ENCODE measurements at places on chromosomes 1 and 21.
A peak's percentile ranks its signal among the peaks of the same experiment; 100 is the strongest.

DNA sequence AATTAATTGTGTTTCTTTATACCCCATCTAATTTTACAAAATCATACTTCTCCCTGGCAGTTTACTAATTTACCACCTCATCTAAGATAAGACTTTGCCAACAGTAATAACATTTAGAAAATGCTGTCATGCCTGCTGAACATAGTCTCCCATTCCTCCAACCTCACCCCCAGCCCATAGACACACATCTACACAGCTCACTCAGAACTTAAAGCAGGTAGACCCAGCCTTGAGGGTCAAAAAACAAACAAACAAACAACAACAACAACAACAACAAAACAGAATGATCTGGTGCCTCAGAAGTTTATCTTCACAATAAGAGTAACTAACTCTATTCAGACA lies 94.0 kb downstream of the ZC3H11B start:
- DNase-seq = no peak

DNA sequence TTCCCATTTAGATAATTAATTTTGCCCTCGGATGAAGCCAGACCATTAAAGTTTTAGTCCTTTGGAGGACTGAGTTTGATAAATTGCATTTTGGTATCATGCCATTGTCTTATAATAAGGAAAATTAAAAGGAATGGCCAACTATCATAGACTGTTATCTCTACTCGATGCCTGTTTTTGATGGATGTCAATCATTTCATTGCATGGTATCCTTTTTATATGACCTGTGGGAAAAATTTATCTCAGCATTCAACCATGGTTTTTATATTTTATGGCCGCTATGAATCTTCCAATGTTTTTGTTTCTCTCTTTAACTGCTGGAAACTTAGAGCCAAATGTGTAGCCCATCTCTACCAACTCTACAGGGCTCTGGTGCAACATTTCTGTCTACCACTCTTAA lies 9.9 kb upstream of the CCT8 start:
- no peak for DNase-seq

- DNase-seq = peak; percentile 10
Observed at GRCh38 chr1:213761845-213762407, 225.8 kb upstream of the PROX1 start.

- DNase-seq = no peak
Observed at GRCh38 chr1:191977874-191978506, 180.3 kb upstream of the RGS18 start.

DNA sequence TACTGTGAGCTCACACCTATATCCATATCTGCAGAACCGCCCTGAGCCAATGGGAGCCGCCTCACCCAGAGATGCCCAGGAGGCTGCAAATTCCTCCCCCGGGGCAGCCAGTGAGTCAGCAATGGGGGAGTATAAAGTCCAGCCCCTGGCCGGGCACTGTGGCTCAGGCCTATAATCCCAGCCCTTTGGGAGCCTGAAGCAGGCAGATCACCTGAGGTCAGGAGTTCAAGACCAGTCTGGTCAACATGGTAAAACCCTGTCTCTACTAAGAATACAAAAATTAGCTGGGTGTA lies 5.0 kb upstream of the CLCNKB start:
- DNase-seq = no peak

DNA sequence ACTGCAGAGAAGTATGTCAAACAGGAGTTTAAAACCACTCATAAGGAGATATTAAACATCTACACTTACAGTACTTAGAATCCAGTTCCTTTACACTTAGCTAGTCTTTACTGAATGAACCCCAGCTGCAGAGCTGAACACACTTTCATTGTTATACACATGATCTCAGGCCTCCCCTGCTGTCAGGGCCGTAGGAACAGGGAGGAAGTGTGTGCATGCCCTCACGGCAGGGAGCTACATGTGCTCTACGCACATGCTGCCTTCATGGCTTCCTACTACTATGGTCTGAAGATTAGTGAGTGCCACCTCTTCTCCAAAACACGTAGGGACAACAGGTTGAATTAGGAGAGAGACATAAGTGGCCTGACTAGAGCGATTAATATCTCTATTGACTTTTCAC lies 191.5 kb downstream of the SIPA1L2 start:
- no peak for DNase-seq

DNA sequence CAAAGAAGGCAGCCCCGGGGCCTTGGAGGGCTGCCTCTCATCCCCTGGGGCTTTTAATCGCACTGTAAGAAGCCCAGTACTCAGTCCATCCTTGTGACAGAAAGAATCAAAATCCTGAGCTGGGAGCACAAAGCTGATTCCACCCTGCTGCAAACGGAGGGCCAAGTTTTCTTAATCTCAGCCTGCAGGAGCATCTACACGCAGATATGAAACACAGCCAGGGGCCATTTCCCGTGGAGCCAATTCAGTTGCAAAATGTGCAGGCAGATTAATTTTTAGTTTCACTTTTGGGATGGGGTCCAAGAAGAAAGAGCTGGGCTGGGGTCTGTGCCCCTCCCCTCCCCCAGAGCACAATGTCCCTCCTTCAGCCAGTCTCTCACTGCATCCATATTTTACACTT lies 4.4 kb downstream of the LYPD8 start:
- no peak for DNase-seq

- no peak for DNase-seq
Observed at GRCh38 chr1:48870596-48870995, 93.9 kb upstream of the BEND5 start.

GRCh38 chr21:44305691-44306090 lies 5.8 kb downstream of the PFKL start:
- DNase-seq = no peak

GRCh38 chr21:41766883-41767605 lies at the start of gene RIPK4:
RIPK4 (minus strand) TSS chr21:41767052; CDS start chr21:41767041, 11 bp downstream.
- peak; percentile 65 for DNase-seq

DNA sequence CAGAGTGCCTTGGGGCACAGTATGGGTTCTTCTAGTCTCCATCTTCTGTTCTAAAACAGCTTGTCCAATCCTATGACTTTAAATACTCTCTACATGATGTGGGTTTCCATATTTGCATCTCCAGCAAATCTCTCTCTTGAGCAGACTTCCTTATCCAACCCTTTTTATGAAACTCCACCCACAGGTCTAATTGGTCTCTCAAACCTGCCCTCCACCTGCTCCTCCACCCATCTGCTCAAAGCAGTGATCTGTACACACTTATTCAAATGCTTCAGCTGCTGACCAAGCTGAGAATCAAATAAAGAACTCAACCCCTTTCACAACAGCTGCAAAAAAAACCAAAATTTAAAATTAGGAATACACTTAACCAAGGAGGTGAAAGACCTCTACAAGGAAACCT lies 11.5 kb downstream of the MCOLN2 start:
- no peak for DNase-seq

DNA sequence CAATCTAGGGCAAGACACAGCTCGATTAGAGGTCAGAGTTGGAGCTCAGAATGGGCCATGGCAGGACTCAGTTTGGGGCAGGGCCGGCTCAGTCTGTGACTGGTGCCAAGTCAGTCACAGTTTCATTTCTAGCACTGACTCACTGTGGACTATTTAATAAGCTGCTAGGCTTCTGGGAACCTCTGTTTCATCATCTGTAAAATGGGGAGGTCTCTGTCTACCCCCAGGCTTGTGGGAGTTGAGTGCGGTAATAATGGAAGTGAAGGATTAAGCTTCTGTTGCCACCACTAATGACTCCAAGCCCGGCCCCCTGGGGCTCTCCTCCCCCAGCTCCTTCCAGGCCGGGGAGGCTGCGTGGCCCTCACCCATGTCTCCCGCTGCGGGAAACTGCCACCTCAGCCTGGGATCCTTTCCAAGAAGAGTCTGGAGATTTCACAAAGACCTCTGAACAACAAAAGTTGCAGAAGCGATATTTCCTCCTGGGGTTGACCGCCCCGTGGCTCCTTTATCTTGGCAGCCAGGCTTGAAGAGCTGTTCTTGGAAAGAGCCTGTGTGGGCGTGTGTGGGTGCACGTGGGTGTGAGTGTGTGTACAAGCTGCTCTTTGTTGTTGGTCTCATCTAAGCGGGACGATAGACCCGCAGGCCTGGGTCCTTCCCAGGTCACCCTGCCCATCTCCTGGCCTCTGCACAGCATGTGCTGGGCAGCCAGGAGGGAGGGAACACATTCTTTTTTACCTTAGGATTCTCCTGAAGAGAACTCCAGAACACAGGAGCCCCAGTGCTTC lies 29.1 kb downstream of the KNCN start:
- peak; percentile 30 for DNase-seq

DNA sequence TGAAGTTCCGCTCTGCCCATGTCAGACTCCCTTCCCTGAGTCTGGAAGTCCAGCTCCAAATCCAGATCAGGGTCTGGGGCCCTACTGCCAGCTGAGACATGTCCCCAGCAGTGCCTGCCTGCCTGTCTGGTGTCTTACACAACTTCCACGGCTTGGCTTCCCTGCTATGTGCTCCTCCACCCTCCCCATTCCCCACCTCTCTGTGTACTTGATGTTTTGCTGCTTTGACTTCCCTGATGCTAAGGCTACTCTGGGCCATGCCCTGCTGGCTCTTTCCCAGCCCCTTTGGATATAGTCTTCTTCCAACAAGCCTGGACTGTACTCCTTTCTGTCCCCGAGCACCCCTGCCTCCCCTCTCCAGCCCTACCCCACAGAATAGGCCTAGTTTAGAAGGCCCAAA lies 7.3 kb downstream of the GJA5 start:
- DNase-seq = no peak

DNA sequence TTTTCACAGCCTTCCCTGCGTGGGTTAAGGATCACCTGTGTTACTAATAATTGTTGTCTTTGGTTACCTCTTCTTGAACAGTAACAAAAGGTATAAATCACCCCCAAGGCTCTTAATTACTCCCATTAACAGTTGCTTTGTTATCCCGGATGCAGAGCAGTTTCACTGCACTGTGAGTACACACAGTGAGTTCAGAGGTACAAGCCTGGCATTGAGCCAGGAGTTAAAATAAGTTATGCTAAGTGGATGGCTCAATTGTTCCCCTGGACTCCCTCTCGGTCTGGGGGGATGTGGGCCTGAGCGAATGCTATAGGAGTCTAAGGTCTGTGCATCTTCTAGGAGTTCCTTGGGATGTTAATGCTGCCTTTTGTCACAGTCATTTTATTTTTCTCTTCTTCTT lies 258.3 kb downstream of the ATG4C start:
- no peak for DNase-seq

DNA sequence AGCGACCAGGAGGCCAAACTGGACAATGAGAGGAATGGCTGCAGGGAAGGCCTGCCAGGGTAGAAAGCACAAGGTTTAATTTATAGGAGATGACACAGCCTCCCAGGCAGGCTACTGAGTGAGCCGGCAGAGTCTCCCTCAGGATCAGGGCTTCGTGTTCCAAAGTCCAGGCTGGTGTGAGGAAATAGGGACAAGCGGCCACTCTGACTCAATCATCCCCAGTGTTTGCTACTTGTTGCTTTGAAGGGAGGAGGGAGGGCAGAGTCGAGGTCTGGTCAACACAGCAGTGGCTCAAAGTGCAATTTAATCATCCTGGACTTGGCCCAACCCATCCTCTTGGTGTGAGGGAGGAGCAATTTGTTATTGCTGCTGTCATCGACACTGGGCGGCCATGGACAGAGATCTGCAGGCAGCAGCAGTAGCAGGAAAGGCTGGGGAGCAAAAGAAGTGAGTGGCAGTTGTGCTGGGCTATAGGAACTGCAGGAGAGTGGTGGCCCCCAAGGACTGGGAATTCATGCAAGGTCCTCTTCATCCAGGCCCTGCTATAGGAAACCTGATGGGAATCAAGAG lies 27.5 kb downstream of the TBX15 start:
- DNase-seq = no peak

DNA sequence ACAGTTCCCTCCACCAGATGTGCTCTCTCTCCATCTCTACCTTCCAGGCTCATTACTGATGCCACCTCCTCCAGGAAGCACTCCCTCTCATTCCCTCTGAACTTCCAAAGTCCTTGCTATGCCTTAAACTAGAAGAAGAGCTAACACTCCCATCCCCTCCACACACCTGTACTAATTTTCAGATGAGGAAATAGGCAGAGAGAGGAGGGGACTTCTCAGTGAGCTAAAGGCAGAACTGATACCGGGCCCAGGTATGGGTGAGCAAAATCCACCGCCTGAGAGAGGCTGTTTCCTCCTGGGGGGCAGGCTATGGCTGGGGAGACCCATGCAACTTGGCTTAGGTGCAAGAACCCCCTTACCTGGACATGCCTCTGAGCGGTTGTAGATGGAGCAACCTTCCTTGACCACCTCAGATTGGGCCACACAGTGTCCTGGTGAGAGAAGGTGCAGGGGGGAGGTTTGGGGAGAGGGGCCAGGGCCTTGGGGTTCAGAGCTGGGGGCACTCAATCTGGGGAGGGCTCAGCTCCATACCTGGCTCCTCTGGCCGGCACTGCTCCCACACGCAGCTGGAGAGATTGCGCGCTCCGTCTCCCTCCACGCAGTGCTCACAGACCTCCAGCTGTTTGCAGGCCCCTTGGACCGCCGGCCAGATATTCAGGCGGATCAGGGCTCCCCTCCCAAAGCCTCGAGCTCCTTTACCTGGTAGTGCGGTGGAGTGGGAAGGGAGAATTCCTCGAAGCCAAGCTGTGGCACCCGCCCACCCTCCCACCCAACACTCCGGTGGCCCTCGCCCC lies 967 bp downstream of the CD164L2 start:
- DNase-seq = no peak

DNA sequence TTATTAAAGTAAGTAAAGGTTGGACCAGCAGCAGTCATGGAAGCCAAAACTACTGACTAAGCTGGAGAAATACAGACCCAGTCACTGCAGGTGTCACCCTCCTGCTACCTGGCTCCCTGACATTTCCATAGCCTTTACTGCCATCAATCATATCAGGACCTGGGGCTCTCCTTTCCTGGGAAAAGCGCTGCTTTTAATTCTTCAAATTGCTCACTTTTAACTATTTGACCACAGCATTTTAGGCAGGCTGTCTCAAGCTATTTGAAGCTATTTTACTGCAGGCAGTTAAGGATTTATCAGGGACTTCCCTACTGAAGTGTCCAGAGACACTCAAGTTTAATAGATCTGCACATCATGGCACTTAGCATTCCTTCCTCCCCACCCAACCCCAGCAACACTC lies 4.1 kb downstream of the IVL start:
- DNase-seq = no peak

GRCh38 chr1:41870076-41870562 lies 48.6 kb downstream of the HIVEP3 start:
- no peak for DNase-seq

- no peak for DNase-seq
Observed at GRCh38 chr1:95118067-95118499, 928 bp downstream of the TLCD4 start.

DNA sequence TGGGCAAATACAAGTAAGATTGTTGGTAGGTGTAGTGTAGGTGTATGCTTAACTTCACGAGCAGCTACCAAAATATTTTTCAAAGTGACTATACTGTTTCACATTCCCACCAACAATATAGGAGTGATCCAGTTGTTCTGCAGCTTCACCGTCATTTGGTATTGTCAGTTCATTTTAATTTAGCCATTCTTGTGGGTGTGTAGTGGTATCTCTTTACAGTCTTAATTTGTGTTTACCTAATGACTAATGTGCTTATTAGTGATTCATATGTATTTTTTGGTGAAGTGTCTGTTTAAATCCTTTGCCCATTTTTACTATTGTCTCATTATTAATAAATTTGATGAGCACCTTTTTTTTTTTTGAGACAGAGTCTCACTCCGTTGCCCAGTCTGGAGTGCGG lies 35.4 kb downstream of the RCSD1 start:
- no peak for DNase-seq

- DNase-seq = no peak
Observed at GRCh38 chr1:35856964-35857363, 26.0 kb upstream of the AGO1 start.

- no peak for DNase-seq
Observed at GRCh38 chr1:17177651-17178050, 27.3 kb upstream of the PADI1 start.
